NCI-H345 (cell line): ENCODE measurements at places on chromosomes 1 and 21.

DNA sequence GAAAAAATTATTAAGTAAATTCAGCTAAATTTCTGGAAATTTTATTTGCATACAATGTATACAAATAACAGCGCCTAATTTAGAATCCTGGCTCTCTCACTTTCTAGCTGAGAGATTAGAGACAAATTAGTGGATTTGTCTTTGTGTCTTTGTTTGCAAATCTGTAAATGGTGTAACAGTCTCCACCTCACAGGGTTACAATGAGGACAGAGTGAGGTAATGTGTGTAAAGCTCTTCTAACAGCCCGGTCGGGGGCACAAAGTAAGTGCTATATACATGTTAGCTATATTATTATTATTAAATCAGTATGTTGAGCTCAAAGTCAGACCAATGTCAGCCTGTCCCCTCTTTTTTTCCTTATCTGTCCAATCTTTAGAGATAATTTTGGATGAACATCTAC lies 5.0 kb upstream of the ADAMTSL4 start:
- peak; percentile 55 for DNase-seq

DNA sequence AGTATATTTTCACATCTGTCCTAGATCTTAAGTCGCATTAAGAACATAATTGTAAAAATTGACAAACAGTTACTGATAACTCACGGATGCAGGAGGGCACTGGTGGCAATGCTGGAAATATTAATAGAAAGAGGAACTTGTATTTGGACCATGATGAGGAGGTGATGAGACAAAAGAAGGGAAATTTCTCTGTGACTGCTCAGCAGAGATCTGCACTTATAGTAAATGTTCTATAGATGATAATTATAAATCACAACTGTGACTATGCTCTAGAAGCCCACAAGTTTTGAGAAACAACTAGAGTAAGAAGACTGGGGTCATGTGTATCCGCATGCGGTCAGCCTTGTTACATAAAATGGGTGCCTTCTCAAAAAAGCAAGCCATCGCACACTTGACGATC lies 8.7 kb upstream of the DUSP12 start:
- no peak for DNase-seq

DNA sequence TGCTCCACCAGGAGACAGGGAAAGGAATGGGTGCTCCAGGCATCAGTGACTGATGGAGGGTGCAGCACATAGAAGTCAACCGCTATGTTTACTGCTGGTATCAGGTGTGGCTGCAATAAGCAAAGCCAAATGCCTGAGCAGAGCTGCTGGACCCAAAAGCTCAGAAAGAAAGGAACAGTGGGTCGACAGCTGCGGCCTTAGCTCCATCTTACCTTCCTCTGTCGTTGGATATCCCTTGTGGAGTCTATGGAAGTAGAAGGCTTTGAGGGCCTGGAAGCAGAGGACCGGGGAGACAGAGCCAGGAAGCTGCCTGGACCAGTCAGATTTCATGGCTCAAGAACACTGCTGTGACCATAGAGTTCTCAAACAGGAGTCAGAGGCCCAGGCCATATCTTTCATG lies 45.3 kb downstream of the RIMS3 start:
- no peak for DNase-seq

DNA sequence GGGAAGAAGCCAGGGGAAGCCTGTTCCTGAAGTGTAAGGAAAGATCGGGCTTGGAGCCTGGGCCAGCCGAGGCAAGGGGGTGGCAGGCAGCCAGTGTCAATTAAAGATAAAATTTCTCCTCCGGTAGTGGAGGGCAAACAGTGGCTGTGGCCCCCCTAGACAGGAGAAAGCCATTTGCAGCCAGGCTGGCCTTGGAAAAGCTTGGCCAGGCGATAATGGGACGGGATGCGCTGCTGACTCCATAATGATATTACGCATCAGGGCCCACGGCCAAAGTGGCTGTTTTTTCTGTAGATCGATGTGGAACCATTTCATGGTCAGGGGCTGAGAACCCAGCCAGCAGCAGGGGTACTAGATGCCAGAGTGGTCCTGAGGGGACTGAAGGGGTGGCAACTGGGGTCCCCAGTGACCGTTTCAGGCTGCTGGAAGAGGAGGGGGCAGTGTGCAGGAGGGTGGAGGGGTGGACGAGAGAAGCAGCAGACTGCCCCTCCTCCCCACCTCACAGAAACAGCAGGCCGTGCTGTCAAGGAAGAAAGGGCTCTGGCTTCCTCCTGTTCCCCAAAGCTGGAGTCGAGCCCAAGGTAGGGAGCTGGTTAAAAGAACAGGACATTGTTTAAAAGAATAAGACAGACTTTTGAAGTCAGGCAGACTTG lies 25.2 kb downstream of the KCNC4 start:
- no peak for DNase-seq
